ENCODE measurements at places on chromosomes 7 and 10. TPM values are rescaled to one million over a fixed set of nuclear protein-coding genes. Genes with fewer than 3 reads are reported as not detected.
A peak's percentile ranks its signal among the peaks of the same experiment; 100 is the strongest.

DNA sequence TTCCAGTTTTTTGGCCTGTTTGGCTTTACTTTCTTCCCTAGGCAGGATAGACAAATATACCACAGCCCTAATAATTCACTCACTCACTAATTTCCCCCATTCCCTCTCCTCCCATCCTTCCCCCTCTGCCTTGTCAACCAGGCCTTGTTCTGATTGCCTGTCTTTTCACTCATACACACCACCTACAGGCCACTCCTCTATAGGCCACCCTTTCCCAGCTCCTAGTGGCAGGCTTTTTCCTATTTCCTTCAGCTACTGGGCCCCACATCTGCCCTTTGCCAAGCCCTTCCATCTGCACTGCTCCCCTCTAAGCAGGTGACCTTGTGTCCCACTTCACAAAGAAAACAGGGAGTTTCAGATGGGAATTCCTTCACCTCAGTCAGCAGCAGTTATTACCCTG, 59.8 kb upstream of the MSRB2 start:
- no peak for DNase-seq

- no peak for DNase-seq
Measured at GRCh38 chr10:52853704-52854103, 81.1 kb upstream of the MBL2 start.

GRCh38 chr7:11297764-11298163, 324.1 kb downstream of the PHF14 start:
- DNase-seq: peak; percentile 15

DNA sequence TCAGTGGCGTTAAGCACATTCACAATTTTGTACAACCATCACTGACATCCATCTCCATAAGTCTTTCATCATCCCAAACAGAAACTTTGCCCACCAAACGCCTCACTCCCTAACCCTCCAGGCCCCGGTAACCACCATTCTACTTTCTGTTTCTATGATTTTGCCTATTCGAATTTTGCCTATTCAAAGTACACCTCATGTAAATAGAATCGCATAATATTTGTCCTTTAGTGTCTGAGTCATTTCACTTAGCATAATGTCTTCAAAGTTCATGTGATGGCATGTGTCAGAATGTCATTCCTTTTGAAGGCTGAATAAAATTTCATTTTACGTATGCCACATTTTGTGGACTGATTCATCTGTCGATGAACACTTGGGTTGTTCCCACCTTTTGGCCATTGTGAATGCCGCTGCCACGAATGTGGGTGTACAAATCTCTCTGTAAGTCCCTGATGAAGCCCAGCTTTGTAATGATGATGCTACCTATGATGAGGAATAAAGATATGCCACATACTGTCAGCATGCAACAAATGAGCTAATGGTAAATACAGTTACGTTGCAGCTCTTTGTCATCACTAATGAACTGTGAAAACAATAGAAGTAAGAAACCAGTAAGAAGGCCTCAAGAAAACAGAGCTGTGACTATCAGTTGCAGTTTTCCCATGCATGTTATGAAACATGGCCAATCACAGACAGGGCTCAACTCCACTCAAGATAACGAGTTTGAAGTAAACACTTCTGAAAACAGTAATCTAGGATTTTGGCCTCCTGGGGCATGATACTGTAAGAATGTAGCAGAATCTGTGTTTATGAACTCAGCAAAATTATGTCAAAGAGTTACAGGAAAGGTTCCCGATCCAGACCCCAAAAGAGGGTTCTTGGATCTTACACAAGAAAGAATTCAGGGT, 120.0 kb downstream of the ADAM12 start:
- no peak for DNase-seq

GRCh38 chr7:125090596-125090995, 161.0 kb upstream of the POT1 start:
- no peak for DNase-seq

DNA sequence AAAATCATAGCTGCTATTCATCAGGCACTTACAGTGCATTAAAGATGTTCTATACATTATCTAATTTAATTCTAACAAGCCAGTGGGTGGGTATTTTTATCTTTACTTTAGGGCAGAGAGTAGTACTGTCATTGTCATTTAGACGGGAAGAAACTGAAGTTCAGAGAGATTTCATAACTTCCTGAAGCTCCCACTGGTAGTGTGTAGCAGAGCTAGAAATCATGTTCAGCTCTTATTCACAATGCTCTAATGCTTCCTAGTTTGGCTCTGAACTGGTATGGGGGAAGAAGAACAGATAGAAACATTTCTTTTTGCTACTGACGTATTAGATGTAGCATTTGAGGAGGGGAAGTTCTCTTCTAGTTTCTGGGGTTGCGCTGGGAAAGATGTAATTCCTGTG, 116.7 kb downstream of the CYP26A1 start:
- no peak for DNase-seq

HK1 gene
- 67.8 TPM for total RNA-seq

WASHC2A gene
- total RNA-seq: 32.7 TPM

SPDYE6 gene
- total RNA-seq: not detected

GRCh38 chr7:93890041-93890463, 501 bp downstream of the TFPI2 start:
- peak; percentile 6 for DNase-seq

- DNase-seq: no peak
Measured at GRCh38 chr10:48683424-48683823, 1.2 kb upstream of the WDFY4 start.

- peak; percentile 18 for DNase-seq
Measured at GRCh38 chr7:141701489-141702046, 398 bp downstream of the DENND11 start.

- no peak for DNase-seq
Measured at GRCh38 chr7:50461695-50462094, 11.5 kb upstream of the FIGNL1 start.

GRCh38 chr7:157990226-157990880, 597.3 kb downstream of the PTPRN2 start:
- DNase-seq: no peak

DNA sequence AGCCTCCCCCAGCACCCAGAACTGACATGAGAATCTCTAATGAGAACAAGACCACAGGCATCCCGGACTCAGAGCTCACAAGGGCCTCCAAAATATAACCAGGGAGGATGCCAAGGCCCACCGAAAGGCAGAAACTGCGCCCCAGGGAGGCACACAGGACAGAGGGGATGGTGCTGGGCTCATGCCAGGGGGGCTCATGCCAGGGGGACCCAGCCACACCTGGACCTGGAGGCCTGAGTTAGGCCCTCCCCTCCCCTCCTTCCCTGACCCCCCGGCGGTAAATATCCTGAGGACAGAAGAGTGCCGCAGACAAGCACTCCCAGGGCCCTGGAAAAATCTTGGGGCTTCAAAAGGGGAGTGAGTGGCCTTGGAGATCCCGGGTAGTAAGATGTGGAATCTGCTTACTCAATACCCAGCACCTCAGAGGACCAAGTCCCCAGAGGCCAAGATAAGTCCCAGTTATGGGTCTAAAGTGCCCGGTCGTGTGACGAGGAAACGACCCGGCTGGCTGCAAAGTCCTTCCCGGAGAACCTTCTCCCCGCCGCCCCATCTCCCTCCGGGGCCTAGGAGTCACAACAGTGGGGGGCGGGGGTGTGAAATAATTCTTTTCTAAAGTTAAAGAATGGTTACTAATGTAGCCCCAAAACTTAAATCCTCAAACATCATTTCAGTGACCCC, 11.9 kb downstream of the PDGFA start:
- no peak for DNase-seq

CLDN4 gene
- 216 TPM for total RNA-seq

- DNase-seq: no peak
Measured at GRCh38 chr7:100584683-100585510, 1.0 kb downstream of the LRCH4 start.

DNA sequence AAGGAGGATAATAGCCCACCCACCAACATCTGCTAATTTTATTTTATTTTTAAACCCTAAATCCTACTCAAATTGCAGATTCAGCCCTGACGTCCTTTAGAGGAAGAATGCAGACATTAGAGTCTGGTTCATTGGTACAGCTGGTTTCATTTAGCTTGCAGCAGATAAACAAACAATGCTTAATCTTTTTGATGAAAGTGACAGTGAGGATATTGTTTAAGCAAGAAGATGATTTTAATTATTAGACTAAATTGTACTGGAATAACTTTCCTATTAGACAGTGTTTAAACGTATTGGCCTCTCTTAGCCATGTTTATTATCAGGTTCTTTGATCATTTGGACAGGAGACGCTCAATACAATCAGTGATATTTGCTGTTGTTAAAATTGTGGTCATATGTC, 164.8 kb downstream of the CDK14 start:
- DNase-seq: no peak

DNA sequence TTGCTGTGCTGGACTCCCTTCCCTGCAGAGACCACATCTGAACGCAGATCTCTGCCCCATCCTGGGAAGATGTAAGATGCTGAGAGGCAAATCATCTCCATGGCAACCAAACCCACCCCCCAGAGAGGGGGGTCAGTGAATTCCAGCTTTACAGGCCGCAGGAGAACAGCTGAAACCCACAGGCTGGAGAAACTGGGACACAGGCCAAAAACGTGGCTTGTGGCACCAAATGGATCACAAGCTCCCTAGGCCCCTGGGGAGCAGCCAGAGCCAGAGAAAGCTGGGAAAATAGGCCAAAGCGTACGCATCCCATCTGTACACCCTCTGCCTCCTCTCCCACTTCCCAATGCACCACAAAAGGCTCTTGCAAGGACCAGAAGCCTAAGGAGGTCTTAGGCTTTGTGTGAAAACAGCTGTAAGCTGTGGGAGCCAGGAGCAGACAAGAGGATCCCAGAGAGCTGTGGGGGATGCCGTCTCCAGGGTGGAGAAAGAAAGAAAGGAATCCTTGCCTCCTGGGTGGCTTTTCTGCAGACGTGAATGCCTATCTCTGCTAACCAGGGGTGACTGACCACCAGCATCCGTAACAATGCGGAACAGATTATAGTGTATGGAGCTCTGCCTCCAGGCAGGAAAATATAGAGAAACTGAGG, 59.5 kb downstream of the TMEM130 start:
- DNase-seq: no peak

VENTX gene
- total RNA-seq: 0.18 TPM

OR6V1 gene
- total RNA-seq: not detected

DNA sequence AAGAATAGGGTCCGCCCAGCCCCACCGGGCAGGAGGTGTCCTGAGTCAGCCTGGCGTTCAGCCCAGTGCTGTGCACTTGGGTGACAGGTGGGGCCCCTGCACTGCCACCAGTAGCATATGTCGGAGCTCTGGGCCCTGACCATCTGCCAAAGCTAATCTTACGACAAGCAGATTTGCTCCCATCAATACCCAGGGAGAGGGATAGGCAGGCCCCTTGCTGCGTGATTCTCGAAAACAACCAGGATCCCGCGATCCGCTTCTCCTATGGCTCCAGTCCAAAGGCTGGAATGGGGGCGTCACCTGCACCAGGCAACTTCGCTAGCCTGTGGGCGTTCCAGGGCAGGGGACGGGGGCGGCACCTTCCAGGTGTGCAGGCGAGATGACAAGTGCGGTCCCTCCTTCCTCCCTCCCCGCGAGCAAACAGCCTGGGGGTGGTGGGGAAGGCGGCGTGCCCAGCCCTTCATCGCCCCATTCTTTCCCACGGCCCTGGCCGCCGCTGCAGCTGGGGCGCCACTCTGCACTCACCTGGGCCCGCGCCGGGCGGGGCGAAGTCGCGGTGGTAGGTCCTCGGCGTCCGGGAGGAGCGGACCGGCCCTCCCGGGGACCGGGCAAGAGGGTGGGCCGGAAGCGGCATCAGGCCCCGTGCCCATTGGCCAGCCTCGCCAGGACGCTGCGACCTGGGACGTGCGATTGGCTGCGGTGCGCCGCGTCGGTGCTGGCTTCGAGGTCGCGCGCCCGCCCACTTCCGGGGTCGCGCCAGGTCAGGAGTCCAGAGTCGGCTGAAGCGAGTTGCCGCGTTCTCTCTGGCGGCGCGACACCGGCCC, at the start of gene TECPR1:
TECPR1 (minus strand) TSS at position 632 of the 824 bp plus-strand sequence. CDS start 6,086 bp downstream, outside the sequence.
- peak; percentile 97 for DNase-seq

DNA sequence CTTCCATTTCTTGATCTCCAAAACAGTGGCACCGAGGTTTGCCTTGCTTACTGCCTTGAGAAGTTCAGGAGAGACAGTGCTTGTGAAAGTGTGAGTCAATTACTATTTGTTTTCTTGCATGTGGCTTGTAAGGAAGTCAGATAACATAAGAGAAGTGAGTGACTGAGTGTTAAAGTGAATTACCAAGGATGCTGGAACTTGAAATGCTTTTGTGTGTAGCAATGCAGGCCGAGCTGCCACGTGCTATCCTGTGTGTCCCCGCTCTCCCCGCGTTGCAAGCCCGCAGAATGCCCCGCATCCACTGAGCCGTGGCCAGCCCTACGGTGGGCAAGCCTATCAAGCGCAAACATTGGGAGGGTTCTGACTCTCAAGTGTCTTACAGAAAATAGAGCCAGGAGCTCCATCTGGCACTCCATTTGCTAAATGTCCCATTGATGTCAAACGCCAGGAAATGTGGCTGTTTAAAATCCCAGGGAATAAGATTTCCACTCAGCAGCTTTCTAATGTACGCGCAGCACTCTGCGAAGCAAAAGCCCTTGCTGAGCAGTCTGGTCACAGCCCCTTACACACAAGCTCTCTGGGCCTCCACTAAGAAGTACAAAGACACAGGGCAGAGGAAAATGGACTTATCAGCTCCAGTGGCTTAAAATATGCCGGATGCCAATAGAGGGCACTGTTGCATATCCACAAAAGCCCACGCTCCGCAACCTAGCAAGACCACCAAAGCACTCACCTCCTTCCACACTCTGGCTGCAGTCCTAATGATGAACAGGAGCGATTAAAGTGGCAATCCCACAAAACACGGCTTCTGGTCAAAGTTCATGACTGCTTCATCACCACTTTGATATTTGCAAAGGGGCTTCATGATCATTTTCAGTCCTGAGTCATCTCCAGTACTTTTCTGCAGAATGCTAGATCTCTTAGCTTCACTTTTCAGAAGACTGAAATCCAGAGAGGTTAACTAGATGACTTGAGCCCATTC, 158.0 kb upstream of the ITGB1 start:
- DNase-seq: no peak

- no peak for DNase-seq
Measured at GRCh38 chr7:100612730-100613390, 520 bp downstream of the MOSPD3 start.

- no peak for DNase-seq
Measured at GRCh38 chr10:11098666-11099065, 81.0 kb downstream of the CELF2 start.

SHH gene
- 1.2 TPM for total RNA-seq

LRGUK gene
- total RNA-seq: 4.9 TPM

DNA sequence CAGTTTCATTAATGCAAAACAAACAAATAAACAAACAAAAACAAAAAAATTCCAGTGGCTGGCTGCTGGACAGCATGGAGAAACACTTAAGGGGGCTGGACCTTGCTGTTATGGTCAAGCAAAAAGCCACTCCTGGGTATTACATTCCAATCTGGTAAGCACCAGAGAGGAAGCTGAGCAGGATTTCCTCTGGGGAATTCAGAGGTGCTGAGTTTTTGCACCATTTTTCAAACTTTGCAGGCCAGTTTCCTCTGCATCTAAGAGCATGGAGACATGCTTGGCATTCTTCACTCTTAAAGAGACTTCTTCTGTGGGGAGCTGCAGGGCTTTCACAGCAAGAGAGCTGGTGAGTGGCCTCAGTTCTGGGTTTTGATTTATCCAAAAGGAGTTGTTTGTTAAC, 84.5 kb downstream of the FZD1 start:
- no peak for DNase-seq

TLL2 gene
- 0.32 TPM for total RNA-seq

All from prostate gland (tissue), 2 donors.